Kidney (tissue), 22 donors: ENCODE measurements at places on chromosomes 1 and 21.

GRCh38 chr1:9366298-9366697, 73.6 kb downstream of the SPSB1 start:
- no peak for DNase-seq

GRCh38 chr1:115230281-115230680, 107.8 kb downstream of the NGF start:
- no peak for DNase-seq

- DNase-seq = no peak
Measured at GRCh38 chr1:93980320-93981273, 71.4 kb upstream of the GCLM start.

GRCh38 chr1:107405236-107405635, 264.4 kb downstream of the NTNG1 start:
- DNase-seq = no peak

- DNase-seq = no peak
Measured at GRCh38 chr1:199303035-199303434, 664.2 kb downstream of the PTPRC start.

GRCh38 chr1:45635211-45635610, 11.4 kb upstream of the CCDC17 start:
- DNase-seq = no peak

GRCh38 chr1:221099747-221100595, 220.7 kb downstream of the HLX start:
- DNase-seq = no peak

GRCh38 chr1:20349561-20349960, 58.9 kb downstream of the VWA5B1 start:
- DNase-seq = no peak

- no peak for DNase-seq
Measured at GRCh38 chr1:108703939-108704338, 8.8 kb upstream of the FNDC7 start.

GRCh38 chr1:230498704-230499103, 72.6 kb upstream of the PGBD5 start:
- no peak for DNase-seq

DNA sequence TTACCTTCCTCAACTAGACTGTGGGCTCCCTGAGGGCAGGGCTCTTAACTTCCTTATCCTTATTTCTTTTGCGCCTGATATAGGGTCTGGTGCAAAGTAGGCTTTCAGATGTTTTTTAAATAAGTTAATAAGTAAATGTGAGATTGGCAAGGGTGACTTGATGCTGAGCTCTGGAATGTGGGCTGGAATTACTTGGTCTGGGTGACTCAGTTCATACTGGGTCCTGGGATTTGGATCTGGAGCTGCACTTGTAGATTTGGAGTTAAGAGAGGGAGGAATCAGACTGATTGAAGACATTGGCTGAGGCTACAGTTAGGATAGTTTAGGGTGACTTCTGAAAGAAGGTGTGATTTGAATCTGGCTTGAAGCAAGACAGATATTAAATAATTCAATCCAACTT, 190.9 kb downstream of the GIPC2 start:
- DNase-seq = no peak

DNA sequence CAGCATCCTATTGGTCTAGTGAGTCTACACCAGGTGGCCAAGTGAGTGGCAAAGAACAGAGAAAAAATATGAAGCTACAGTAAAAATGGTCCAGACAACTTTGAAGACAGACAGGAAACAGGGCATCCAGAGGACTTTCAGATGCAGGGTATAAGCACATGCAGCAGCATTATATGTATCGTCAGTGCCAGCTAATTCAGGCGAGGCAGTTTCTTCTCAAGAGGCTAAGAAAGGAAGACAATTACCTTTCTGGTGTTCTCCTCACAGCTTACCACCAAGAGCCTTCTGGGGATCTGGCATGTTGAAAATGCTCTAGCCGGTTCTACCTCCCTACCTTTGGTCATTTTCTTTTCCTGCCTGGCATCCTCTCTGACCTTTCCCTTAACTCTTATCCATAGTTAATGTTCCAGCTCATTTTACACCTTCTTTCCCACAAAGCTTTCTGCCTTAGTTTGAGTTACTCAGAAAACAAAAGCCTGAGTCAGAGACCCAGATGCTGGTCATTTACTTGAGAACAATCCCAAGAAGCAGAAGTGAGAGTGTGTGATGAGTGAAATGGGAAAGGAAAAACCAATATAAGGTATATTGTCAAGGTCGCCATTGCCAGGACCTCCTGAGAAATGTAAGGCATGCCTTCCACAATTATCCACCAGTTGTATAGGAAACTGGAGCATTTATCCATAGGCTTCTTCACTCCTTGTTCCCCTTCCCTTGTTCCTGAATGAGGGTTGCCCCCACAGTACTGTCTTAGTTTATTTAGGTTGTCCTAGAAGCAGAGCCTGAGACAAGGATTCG, 444.1 kb downstream of the PLPP3 start:
- DNase-seq = no peak

- DNase-seq = no peak
Measured at GRCh38 chr1:48344373-48344772, 121.9 kb downstream of the SLC5A9 start.

DNA sequence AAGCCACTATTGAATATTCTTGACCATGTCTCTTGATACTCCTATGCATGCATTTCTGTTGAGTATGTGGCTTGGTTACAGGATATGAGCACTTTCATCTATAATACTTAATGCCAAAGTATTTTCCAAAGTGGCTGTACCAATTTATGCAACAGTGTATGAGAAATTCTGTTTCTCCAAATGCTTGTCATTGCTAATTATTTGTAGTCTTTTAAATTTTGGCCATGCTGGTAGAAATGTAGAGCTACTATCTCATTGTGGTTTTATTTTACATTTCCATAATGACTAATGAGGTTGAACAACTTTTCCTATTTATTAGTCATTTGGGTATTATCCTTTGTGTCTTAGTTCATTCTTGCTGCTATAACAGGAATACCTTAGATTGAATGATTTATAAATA, 71.4 kb upstream of the TSPAN2 start:
- no peak for DNase-seq

GRCh38 chr1:15325375-15326085, 78.5 kb downstream of the FHAD1 start:
- DNase-seq = no peak

- no peak for DNase-seq
Measured at GRCh38 chr1:46072975-46073374, 59.5 kb downstream of the PIK3R3 start.

GRCh38 chr21:31869750-31870149, 3.1 kb upstream of the HUNK start:
- DNase-seq = no peak
